ENCODE measurements at places on chromosomes 12 and 14.

DNA sequence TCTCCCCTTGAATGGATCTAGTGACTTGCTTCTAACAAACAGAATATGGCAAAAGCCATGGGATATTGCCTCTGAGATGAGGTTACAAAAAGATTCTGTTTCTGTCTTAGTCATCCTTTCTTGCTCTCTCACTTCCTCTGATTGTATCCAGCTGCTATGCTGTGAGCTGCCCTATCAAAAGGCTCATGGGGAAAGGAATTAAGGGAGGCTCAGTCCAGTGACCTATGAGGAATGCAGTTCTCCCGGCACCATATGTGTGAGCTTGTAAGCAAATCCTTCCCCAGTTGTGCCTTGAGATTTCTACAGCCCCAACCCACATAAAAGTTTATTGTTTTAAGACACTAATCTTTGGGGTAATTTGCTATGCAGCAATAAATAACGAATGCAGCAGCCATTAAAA is 183.1 kb downstream of the KLHL28 start:
- no peak for DNase-seq

GRCh38 chr12:66829660-66830325 is 150.9 kb upstream of the GRIP1 start:
- DNase-seq = no peak

DNA sequence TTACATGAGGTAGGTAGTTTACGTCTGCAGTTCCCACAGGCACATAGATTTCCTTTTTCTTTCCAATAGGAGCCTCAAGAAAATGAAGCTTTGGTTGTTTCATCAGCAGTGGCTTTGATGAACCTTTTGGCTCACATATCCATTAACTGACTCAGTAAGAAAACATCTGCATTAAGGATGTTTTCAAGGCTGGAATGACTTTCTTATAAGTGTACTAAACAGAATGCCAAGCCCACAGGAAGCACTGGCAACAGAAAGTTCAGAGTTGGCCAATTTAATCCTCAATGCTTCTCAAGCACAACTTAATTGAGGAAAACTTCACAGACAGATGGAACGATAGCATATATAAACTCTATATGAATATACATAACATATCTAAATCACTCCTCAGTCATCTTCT is 63.5 kb downstream of the ST8SIA1 start:
- no peak for DNase-seq

DNA sequence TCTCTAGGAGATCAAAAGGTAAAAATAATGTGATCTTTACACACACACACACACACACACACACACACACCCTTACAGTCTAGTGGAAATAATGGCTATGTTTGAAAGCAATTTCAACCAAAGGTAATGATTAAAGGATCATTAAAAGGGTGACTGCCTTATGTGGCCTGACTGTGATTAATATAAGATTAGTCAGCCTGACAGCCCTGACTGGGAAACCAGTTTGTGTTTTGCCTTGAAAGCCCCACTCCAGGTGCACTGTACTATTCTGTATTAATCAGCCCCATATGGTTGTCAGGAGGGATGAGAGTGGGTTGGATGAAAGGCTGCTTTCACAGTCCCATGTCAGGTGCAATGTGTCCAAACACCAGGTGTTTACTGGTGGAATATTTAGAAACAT is 10.5 kb downstream of the RASSF9 start:
- no peak for DNase-seq

DNA sequence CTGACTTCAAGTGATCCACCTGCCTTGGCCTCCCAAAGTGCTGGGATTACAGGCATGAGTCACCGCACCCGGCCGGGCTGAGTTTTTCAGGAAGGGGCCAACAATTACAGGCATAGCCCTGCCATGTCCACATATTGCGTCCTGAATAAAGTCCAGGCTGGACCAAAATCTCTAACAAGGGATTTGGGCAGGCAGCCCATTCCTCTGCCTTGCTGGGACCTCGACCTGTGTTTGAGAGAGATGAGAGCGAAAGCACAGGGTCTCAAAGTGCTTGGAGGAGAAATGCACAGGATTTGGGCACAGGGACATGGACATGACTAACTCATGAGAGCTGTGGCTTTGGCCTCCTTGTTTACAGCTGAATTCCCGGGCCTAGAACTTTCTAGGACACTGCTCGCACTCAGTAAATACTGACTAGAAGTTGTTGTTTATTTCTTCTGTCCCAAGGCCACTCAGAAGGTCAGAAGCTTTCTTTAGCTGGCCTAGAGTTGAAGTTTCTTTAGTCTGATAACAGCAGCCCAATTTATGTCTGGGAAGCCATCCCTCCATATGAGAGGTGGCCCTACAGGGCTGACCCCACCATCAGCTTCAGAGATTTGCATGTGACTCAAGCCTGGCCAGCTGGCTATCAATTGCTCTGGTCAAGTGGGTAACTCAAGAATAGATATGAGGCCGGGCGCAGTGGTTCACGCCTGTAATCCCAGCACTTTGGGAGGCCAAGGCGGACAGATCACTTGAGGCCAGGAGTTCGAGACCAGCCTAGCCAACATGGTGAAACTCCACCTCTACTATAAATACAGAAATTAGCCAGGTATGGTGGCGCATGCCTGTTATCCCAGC is 11.7 kb downstream of the CAMKK2 start:
- no peak for DNase-seq

- no peak for DNase-seq
Observed at GRCh38 chr12:27012239-27012981, 1.8 kb downstream of the TM7SF3 start.

DNA sequence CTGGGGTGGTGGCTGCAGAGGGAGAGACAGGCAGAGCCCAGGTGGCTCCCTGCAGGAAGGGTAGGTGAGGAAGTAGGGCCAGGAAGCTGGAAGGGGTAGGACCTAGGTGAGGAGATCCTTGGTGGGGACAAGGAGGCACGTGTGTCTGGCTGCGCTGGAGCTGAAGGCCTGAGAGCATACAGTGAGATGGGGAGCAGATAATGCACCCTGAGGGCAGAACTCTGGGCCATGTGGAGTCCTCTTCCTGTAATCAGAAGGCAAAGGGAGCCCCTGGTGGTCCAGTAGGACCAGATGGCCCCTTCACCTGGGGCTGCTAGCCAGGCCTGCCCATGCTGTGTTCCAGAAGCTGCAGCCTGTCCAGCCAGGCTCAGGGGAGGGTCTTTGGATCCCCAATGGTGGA is 15.3 kb upstream of the KRT80 start:
- DNase-seq = no peak

- no peak for DNase-seq
Observed at GRCh38 chr12:116612436-116612835, 53.3 kb downstream of the MAP1LC3B2 start.

- DNase-seq = no peak
Observed at GRCh38 chr14:64857979-64858744, 21.5 kb downstream of the SPTB start.

DNA sequence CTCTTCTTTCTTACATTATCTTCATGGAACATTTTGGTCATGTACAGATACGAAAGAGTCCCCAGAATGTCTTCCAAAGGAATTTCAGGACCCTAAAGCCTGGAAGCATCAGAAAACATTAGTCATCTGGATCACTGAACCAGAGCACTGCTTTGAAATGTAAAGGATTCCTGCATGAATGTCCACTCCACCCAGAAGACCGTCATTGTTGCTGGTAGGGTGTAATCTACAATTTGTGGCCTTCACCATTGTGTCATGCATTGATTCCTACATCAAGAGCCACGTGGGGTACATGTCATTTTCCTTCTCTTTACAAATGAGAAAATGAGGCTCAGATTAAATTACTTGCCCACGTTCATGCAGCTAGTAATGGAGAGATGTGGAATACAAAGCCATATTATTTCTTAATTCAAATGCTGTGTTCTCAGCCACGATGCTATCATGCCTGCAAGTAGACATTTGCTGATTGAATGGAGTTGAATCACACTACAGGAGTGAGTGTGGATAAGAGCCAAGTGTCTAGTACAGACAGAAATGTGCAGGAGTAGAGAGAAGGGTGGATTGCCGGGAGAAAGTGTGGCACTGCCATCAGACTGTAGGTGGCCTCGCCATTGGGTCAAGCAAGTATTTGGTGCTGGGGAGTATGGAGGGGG is 231.2 kb downstream of the C12orf75 start:
- DNase-seq = no peak

DNA sequence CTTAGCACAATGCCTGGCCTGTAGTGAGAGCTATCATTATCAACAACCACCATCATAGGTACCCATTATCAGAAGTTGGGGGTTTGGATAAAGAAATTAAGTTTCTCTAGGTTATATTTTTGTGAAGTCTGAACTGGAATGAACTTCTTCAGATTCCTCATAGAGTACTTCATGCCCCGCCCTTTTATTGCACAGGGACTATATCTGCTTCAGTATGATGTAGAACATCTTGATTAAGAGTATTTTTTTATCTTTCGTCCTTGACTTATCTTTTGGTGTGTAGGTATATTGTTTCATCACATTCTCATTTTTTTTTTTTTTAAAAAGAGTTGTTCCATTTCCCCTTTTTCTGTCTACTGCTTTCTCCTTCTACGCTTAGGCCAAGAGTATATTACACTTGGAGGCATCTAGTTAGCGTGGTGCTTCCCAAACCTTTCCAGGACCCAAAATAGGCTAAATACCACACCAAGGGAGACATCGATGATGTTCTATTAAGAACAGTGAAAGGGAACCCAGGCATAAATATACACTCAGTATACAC is 467.5 kb downstream of the ZFP36L1 start:
- no peak for DNase-seq

DNA sequence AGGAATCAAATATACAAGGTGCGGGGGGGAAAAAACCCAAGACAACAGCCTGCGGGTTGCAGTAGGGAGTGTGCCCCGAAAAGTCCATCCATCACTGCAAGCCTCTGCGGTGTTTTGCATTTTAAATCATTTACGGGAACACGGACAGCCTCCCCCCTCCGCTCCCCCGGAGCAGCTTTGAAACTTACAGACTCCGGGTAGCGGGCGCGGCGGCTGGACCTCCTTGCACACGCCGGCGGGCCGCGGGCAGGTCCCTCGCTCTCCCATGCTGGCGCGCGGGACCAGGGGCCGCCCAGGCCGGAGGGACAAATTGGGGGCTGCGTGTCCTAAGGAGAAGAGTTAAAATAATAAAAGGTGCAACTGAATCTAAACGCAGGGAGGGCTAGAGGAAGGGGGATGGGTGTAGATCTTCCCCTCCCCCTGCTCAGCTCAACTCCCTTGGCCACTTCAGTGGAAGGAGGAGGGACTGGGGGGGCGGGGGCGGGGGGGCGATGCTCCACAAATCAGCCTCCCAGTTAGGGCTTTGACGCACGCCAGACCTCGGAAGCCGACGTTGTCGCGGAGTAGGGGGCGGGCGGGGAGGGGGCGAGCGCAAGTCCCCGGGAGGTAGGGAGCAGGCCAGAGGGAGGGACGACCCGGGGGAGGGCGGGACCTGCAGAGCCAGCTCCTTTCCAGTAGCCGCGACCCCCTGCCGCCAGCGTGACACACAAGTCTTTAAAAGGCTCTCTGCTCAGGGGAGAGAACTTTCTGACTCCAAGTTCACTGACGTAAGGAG is at the start of gene KCNJ8:
Gene KCNJ8, minus strand, starts transcription at position 349 of the 775 bp plus-strand sequence. CDS start 1,090 bp downstream, outside the sequence.
- DNase-seq = no peak

DNA sequence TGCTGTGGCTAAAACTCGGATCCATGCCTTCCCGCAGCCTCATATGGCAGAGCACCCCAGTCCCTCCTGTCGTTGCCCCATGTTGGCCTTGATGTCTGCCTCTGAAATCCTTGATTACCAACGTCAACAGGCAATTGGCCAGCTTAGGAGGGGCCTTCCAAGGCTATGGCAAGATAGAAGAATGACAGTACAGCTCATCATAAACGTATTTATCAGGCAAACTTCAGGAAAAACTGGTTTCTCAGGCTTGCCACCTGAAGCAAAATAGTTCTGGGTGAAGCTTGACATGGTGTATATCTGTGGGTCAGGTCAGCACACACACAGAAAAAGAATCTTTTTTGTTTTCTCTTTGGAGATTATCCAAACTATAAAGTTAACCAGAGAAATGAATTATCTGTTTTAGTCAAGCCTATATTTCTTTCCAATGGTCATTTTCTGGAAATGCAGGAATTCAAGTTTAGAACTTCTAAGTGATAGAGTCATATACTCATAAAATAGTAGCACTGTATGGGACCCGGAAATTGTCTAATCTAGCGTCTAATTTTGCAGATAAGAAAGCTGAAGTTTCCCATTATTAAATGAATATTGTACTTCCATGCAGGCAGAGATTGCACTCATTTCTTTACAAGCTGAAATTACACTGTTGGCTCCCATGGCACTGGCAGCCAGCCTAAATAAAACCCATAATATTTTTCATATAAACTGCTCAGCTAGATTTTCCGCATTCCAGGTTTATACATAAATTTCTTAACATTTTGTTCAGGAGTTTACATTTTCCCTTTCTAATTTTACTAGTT is 24.4 kb upstream of the DUSP16 start:
- DNase-seq = no peak

DNA sequence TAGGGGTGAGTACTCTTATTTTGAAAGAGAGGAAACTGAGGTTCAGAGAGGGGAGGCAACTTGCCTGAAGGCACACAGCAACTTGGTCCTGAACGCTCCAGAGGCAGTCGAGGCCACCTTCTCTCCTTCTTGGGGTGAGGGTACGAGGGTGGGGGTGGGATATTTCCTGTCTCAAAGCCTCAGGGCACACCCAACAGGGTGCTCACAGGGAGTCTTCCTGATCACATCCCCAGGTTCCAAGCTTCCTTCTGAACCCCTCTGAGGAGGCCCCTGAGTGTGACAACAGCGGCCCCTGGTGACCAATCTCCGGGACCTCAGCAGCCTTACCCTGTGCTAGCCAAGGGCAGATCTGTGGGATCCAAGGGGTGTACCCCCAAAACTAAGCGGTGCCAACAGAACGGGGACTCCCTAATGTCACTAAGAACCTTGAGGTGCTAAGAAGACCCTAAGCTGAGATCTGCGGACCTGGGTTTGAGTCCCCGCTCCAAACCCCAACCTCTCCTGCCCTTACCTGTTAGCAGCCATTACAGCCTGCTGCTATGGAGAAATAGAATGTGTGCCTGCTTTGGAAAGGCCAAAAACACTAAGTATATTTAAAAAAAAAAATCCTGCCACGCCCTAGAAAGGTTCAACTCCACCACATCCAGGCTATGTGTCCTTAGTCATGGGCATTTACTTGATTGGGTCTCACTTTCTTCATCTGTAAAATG is 57.9 kb downstream of the TRPV4 start:
- DNase-seq = peak; percentile 30

- no peak for DNase-seq
Observed at GRCh38 chr12:9668161-9669018, 1.1 kb upstream of the CLEC2D start.

GRCh38 chr12:91178139-91178561 is 4.5 kb downstream of the DCN start:
- DNase-seq = no peak

DNA sequence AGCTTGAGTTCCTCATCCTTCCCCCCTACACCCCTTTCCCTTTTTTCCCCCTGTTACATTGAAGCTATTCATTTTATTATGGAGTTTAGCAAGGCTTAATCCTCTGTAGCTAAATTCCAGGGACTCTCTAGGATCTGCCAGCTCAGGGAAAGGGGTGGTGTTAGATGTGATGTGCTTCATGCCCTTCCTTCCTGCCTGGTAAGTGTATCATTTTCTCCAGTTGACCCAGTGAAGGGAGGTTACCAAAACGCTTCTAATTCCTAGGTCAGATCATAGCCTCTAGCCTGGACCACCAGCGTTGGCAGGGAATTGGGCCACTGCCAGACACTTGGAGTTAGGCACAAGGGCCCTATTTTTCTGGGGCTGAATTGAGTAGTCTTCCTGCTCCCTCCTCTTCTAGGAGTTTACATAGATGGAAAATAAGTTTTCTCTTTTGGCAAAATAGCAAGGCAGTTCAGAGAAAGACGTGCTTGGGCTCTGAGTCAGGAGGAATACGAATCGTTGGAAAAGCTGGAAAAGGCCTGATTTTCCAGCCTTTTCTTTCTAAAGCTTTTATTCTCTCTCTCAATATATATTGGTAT is 88.3 kb downstream of the NPAS3 start:
- no peak for DNase-seq
